ENCODE measurements at places on chromosomes 3 and 15. TPM values are rescaled to one million over a fixed set of nuclear protein-coding genes. Genes with fewer than 3 reads are reported as not detected.
A peak's percentile ranks its signal among the peaks of the same experiment; 100 is the strongest.

OSBPL10 gene
- 34.6 TPM for total RNA-seq

CPNE9 gene
- total RNA-seq, result 0.07 TPM

EFCAB12 gene
- 0.12 TPM for total RNA-seq

GRCh38 chr15:52438047-52438446 lies 90.6 kb downstream of the MYO5A start:
- DNase-seq, result peak; percentile 64

GRCh38 chr15:64566629-64567427 lies 106.5 kb downstream of the ZNF609 start:
- DNase-seq, result no peak

- DNase-seq, result peak; percentile 39
Measured at GRCh38 chr3:112005091-112005672, 6.5 kb downstream of the TAGLN3 start.

- DNase-seq, result no peak
Measured at GRCh38 chr15:100112636-100113305, 229.0 kb downstream of the ADAMTS17 start.

DNA sequence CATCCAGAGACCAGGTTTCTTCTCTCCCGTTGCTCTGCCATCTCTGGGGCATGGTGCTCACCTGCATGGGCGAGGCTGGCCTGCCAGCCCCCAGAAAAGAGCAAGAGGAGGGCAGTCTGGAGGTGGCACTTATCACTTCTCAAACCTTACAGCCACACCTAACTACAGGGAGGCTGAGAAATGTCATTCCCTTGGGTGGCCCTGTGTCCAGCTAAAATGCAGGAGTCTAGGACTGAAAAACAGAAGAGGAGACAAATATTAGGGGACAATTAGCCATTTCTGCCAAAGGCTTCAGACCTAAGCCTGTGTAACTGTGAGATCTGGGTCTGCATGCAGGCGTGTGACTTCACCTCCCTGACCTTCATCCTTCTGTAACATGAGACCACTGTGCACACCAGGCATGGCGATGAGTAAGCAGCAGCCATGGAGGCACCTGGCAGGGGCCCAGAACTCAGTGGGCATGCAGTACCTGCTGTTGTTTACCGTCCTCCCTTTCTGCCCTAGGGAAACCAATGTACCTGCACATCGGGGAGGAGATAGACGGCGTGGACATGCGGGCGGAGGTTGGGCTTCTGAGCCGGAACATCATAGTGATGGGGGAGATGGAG lies 83.4 kb downstream of the MESD start:
- peak; percentile 88 for DNase-seq
